ENCODE measurements at places on chromosomes 7 and 10.

- no peak for DNase-seq
Measured at GRCh38 chr10:29719281-29719675, 84.5 kb upstream of the SVIL start.

DNA sequence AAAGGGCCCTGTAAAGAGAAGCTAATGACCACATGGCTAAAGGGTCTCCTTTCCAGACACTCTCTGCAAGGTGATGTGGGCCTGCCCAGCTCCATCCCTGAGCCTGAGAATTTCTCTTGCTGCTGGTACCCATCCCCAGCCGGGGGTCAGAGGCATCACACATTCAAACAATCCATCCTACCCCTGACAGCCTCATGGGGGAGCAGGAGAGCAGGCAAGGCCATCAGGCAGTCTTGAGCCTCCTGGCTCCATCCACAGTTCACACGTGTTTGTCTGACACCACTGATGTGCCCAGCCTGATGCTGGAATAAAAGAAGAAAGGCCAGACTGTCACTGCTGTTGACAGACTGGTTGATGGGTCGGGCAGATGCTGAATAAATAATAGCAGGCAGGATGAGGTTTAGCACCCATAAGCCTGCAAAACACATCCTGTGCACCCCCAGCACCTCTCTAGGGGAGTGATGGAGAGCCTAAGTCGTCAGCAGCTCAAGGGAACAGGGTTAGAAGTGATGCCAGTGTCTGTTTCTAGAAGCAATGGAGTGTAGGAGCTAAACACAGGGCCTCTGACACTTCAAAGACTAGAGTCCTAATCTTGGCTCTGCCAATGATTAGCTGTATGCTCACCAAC lies 43.5 kb downstream of the TLL2 start:
- peak; percentile 7 for DNase-seq

- DNase-seq: no peak
Measured at GRCh38 chr7:94351703-94352102, 43.0 kb upstream of the COL1A2 start.

DNA sequence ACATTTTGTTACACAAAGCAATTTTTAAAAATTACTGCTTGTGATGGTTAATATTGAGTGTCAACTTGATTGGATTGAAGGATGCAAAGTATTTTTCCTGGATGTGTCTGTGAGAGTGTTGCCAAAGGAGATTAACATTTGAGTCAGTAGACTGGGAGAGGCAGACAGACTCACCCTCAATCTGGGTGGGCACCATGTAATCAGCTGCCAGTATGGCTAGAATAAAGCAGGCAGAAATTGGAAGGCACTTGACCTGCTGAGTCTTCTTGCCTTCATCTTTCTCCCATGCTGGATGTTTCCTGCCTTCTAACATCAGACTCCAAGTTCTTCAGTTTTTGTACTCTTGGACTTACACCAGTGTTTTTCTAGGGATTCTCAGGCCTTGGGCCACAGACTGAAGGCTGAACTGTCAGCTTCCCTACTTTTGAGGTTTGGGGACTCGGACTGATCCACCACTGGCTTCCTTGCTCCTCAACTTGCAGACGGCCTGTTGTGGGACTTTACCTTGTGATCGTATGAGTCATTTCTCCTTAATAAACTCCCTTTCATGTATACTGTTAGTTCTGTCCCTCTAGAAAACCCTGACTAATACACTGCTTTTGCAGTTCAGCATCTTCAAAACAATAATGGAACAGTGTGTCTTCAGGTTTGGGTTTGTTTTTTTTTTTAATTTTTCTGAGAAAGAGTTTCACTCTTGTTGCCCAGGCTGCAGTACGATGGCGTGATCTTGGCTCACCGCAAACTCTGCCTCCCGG lies 244.1 kb upstream of the SEMA3C start:
- no peak for DNase-seq

GRCh38 chr10:73094986-73095480 lies 1.6 kb downstream of the P4HA1 start:
- DNase-seq: no peak

- DNase-seq: no peak
Measured at GRCh38 chr7:136665878-136666509, 202.5 kb upstream of the CHRM2 start.

- DNase-seq: no peak
Measured at GRCh38 chr7:144528536-144529045, 125.1 kb upstream of the NOBOX start.

DNA sequence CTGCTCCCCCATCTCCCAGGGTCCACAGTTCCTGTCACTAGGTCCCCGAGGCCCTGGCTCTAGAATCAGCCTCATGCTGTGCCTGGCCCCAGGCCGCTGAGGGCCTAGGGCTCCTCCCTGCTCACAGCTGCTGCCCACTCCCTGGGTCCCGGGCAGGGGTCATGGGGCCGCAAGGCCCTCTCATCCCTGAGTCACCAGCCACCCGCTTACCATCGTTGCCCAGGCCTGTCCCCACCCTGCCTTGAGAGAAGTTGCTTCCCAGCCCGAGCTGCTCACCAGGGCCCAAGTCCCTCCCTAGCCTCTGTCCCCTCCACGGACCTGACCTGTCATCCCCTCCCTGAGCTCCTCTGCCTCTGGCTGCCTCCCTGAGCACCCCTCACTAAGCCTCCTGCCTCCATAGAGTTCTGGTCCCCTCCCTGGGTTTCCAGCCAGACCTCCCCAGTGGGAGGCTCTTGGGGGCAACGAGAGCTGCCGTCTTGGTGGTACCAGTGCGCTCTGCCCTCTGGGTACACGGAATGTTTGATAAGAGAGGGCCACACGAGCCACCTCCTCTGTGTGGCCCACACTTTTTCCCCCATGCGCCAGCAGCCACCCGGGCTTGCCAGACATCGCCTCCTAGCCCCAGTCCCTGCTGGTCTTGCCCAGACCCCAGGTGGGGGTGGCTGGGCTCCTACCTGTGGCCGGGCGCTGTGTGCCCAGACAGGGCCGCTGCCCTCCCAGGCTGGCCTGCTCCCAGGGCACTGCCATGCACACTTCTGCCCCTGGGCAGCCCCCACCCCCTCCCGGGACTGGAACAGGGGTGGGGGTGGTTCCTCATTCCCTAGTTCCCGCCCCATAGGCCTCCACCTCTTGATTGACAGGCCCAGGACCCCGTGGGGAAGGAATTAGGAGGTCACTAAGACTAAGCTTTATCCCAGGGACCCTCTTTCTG lies 21.3 kb downstream of the MLXIPL start:
- DNase-seq: no peak

DNA sequence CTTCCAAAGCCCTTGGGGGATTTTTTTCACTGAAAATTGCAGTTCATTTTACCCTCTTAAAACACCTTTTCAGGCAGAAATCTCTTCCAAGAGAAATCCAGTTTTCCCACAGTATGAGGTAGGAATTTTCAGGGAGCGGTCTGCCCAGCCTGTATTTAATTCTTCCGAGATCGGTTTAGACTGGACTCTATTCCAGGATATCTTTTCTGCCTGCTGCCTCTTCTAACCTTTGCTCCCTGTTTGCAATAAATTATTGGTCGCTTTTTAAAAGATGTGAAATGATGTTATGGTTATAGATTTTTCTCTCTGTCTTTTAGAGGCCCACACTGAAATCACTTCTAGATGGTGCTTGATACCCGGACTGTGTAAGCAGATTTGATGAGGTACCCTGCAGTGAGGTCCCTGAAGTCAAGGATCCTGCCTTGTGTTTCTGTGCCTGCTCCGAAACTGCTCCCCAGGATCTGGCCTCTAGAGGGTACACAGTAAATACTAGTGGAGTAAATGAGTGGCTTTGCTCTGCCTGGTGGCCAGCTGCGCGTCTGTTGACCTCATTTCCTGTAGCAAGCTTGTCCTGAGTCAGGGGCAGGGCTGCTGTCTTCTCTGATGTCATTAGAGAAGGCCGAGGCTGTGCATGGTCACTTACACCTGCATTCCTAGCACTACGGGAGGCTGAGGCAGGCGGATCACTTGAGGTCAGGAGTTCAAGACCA lies 191.6 kb downstream of the FANK1 start:
- DNase-seq: no peak

DNA sequence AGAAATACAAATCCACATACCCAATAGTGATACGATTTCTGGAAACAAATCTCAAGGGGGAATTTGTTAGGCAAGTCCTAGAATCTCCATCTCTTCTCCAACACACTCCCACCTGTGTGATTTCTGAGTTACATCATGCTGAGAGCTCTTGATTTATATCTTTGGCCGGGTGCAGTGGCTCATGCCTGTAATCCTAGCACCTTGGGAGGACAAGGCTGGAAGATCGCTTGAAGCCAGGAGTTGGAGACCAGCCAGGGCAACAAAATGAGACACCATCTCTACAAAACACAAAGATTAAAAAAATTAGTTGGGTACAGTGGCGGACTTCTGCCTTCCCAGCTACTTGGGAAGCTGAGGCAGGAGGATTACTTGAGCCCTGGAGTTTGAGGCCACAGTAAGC lies 1.5 kb upstream of the MTPN start:
- no peak for DNase-seq

GRCh38 chr7:73606801-73607691 lies 17.3 kb downstream of the MLXIPL start:
- DNase-seq: peak; percentile 77

DNA sequence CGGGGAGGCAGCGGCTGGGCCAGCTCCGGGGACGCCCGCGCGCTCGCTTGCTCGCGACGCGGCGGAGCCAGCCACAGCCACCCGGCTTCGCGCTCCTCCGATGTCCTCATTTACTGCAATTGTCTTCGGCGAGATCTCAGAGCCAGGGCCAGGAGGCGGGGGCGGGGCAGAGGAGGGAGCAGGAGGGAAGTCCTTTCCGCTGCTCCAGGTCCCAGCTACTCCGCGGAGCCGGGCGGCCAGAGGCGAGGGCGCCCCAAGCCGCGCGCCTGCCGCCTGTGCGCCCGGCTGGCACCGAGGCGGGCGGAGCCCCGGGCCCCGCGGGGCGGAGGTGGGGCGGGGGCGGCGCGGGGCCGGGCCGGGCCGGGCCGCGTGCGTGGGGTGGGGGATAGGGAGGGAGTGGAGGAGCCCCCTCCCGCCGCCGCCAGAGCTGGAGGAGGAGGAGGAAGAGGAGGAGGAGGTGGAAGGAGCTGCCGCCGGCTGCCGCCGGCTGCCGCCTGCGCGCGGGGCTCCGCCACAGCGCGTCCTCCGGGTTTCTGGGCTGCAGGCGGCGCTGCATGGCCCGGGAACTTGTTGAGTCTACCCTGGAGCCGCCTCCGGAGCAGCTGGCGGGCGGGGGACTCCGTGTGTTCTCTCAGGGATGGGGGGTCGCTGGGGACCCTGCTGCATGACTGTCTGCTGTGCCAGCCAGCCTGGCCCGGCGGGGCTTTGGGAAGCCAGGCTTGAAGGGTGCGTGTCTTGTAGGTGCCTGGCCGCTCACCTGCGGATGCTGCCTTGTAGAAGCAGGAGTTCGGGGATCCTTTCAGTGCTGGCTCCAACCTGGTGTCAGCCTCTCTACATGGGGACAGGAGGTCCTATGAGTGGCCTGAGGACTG lies at the start of gene INSYN2A:
Gene INSYN2A, minus strand, starts transcription at position 310 of the 872 bp plus-strand sequence. CDS start 20,196 bp downstream, outside the sequence.
- DNase-seq: no peak

- no peak for DNase-seq
Measured at GRCh38 chr10:91591797-91592174, 41.1 kb downstream of the PPP1R3C start.

- DNase-seq: no peak
Measured at GRCh38 chr7:125098377-125098970, 168.8 kb upstream of the POT1 start.

All from pancreas (tissue), 10 donors.